Mononuclear cell (primary cell): ENCODE measurements at places on chromosomes 2 and 18. TPM values are rescaled to one million over a fixed set of nuclear protein-coding genes. Genes with fewer than 3 reads are reported as not detected.

Gene SERPINB3
- total RNA-seq, result not detected

Gene AQP12A
- total RNA-seq, result not detected

Gene RUFY4
- total RNA-seq, result 1.0 TPM

Gene FRZB
- under 0.01 TPM for total RNA-seq

Gene POTEI
- under 0.01 TPM for total RNA-seq

Gene SLC23A3
- total RNA-seq, result 0.31 TPM

Gene UGT1A3
- total RNA-seq, result not detected

Gene OXER1
- total RNA-seq, result 0.63 TPM

Gene REG3G
- not detected for total RNA-seq

Gene CFAP221
- 0.31 TPM for total RNA-seq

Gene OTX1
- not detected for total RNA-seq

Gene DSG4
- total RNA-seq, result not detected

Gene PKP4
- 7.9 TPM for total RNA-seq

Gene SH3BP4
- 1.4 TPM for total RNA-seq

Gene TEX44
- not detected for total RNA-seq

Gene ANO7
- 0.10 TPM for total RNA-seq

Gene SERPINB2
- 143 TPM for total RNA-seq

Gene CCDC74B
- total RNA-seq, result 0.10 TPM

Gene MARCHF4
- total RNA-seq, result not detected

Gene MTCL1
- total RNA-seq, result 0.63 TPM

Gene VIT
- not detected for total RNA-seq

Gene SMC6
- total RNA-seq, result 9.2 TPM

Gene ZNF2
- total RNA-seq, result 0.10 TPM

Gene MC4R
- not detected for total RNA-seq

Gene PLEKHM3
- total RNA-seq, result 22.7 TPM
